Activated naive CD8-positive, alpha-beta T cell treated with anti-CD3 and anti-CD28 coated beads for 36 hours (primary cell): ENCODE measurements at places on chromosomes 2 and 18. TPM values are rescaled to one million over a fixed set of nuclear protein-coding genes. Genes with fewer than 3 reads are reported as not detected.

DNA sequence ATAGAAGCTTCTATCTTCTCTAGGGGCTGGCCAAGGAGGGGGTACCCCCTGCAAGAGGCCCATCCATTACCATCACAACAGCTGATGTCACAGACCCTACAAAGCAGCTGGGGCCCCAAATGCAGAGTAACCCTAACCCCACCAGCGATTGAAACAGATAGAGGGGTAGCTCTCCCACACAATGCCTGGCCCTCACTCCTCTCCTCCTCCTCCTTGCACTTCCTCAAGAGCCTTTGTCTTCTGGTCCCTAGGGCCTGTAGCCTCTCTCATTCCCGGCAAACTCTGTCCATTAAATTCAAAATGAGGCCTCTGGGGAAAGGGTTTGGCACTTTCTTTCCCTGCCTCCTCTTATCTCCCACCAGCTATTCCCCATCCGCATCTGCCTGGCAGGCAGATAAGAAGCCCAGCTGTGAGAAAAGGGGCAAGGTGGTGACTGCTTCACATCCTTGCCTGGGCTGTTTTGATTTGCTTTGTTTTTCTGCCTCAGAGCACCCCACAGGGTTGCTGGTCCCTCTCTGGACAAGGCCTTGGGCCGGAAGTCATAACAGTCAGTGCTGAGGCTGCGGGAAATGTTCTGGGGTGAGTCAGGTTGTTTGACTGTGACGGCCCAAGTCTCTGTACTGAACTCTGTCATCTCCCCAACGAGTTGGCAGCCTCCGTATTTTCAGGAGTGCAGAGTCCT, 26.1 kb upstream of the CYP26B1 start:
- no peaks in the 10 kb centered on the region for H3K4me1 ChIP-seq
- H3K4me3 ChIP-seq, result no peak overlapping the region
- no peak for DNase-seq
- no peaks in the 10 kb centered on the region for H3K27me3 ChIP-seq
- H3K36me3 ChIP-seq, result peaks cover 13% of the 10 kb centered on the region
- no peak overlapping the region for H3K27ac ChIP-seq

DNA sequence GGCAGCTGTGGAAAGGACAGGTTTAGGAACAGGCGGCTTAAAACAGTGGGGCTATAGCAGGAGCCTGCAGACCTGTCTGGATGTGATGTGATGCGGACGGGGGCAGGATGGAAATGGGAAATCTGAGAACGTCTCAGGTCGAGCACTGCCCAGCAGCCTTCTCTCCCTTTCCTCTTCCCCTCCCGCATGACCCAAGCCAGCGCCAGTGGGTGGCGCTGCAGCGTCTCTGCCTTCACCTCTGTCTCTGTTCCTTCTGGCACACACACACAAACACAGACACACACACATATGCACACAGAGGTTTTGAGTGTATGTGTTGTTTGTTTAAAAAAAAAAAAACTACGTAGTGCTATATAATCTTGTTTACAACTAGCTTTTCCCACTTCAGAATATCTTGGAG, 82.0 kb upstream of the SLC66A3 start:
- no peaks in the 10 kb centered on the region for H3K36me3 ChIP-seq
- H3K4me3 ChIP-seq, result no peak overlapping the region
- no peak for DNase-seq
- no peak overlapping the region for H3K27ac ChIP-seq

HNMT gene
- not detected for total RNA-seq

MARCHF4 gene
- total RNA-seq, result not detected

GRCh38 chr2:40243581-40244187, 208.2 kb downstream of the SLC8A1 start:
- H3K27ac ChIP-seq, result no peak overlapping the region
- H3K4me3 ChIP-seq, result no peak overlapping the region
- no peaks in the 10 kb centered on the region for H3K36me3 ChIP-seq
- H3K27me3 ChIP-seq, result peaks cover 6% of the 10 kb centered on the region
- no peaks in the 10 kb centered on the region for H3K4me1 ChIP-seq

SLC11A1 gene
- 0.08 TPM for total RNA-seq

GRCh38 chr18:25661831-25662230, 309.9 kb upstream of the ZNF521 start:
- no peak overlapping the region for H3K27ac ChIP-seq
- H3K27me3 ChIP-seq, result no peaks in the 10 kb centered on the region
- no peaks in the 10 kb centered on the region for H3K36me3 ChIP-seq
- H3K4me1 ChIP-seq, result no peaks in the 10 kb centered on the region

- no peaks in the 10 kb centered on the region for H3K36me3 ChIP-seq
- no peak overlapping the region for H3K27ac ChIP-seq
- no peak for DNase-seq
- H3K27me3 ChIP-seq, result peaks cover 27% of the 10 kb centered on the region
Observed at GRCh38 chr18:59685501-59685900, 11.7 kb downstream of the CCBE1 start.

DNA sequence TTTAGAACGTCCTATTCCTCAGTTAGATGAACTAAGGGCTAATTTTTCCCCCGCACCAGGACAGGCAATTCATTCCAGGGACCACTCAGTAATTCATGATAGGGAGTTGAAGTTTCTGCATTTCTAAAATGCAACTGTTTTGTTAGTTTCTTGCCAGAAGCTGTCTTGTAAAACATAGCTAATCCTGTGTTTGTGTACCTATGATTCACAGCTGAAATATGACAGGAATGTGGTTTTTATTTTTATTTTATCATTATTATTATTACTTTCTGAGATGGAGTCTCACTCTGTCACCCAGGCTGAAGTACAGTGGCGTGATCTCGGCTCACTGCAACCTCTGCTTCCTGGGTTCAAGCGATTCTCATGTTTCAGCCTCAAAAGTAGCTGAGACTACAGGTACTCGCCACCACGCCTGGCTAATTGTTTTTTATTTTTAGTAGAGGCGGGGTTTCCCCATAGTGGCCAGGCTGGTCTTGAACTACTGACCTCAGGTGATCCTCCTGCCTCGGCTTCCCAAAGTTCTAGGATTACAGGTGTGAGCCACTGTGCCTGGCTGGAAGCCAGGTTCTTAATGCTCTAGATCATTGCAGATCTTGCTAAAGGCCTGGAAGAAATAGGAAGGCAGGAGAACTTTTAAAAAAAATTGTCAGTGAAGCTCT, 154.8 kb upstream of the FHL2 start:
- no peaks in the 10 kb centered on the region for H3K4me1 ChIP-seq
- H3K36me3 ChIP-seq, result no peaks in the 10 kb centered on the region
- DNase-seq, result no peak
- no peak overlapping the region for H3K27ac ChIP-seq
- peaks cover 5% of the 10 kb centered on the region for H3K27me3 ChIP-seq

ATP6V1C2 gene
- total RNA-seq, result not detected

DNA sequence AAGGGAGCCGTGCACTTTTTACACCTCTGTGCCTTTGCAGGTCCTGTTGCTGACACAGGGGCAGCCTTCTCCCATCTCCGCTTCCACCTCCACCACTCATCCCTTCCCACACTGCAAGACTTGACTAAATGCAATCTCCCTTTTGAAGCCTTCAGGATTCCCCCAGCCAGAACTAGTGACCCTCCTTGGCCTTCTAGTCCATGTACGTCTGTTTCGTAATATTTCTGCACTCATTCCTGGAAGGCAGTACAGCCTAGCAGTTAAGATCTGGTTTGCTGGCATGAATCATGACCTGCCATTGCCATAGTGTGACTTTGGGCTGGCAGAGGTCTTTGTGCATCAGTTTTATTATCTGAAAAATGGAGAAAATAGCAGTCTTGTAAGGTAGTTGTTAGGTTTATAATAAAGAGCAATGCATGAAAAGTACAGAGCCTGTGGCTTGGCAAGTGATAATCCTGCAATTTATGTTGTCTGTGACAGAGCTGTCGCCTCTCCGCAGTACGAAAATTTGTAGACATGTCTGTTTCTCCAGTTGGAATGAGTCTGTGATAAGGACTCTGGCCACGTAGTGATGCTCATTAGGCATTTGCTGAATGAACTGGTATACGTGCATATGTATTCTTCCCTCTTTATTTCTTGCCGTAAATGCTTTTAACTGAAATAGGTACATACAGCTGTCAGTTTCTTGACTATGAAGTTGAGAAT, 36.7 kb downstream of the NCK2 start:
- peaks cover 31% of the 10 kb centered on the region for H3K36me3 ChIP-seq
- H3K4me3 ChIP-seq, result peak overlapping the region; percentile 59
- H3K27me3 ChIP-seq, result no peaks in the 10 kb centered on the region
- H3K27ac ChIP-seq, result peak overlapping the region; percentile 84
- peaks cover 91% of the 10 kb centered on the region for H3K4me1 ChIP-seq

DNA sequence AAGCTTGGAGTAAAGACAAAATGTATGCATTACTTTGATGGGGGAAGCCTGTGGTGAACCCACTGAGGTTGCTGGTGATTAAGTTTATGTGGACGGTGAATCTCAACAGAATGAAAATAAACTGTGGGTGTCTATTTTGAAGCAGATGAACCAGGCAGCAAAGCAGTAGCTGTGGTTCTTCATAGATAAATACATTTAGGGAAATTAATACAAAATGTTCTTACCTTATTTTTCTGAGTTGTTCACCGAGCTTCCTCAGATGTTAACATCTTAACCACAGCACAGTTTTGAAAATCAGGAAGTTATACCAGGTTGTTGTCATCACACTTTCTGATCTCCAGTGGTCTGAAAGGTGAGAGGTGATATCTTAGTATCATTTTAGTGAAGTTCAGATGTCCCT, 53.9 kb downstream of the NCK2 start:
- peak overlapping the region; percentile 83 for H3K4me3 ChIP-seq
- H3K4me1 ChIP-seq, result peaks cover 90% of the 10 kb centered on the region
- peaks cover 52% of the 10 kb centered on the region for H3K36me3 ChIP-seq
- peak; percentile 60 for DNase-seq

GRCh38 chr2:62040926-62041325, 135.5 kb downstream of the COMMD1 start:
- DNase-seq, result no peak
- peak overlapping the region; percentile 27 for H3K27ac ChIP-seq
- H3K4me3 ChIP-seq, result no peak overlapping the region
- no peaks in the 10 kb centered on the region for H3K27me3 ChIP-seq
- peaks cover 15% of the 10 kb centered on the region for H3K36me3 ChIP-seq

DNA sequence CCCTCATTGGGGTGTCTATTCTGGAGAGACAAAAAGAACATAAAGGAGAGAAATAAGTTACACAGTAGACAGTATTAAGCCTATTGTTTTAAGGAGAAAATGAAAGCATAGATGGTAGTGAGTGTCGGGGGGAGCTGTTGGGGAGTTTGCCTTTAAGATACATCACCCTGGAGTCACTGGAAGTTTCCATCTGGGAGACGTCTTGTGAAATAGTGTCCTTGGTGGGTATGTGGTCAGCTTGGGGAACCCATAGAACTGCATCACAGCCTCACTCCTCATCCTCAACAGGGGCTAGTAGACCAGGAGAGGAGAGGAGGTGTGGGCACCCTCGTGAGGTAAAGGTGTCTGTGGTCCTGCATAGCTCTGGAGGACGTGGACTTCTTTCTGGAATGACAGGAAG, 60.6 kb downstream of the RNF144A start:
- H3K36me3 ChIP-seq, result peaks cover 61% of the 10 kb centered on the region
- H3K27me3 ChIP-seq, result no peaks in the 10 kb centered on the region
- DNase-seq, result no peak

GRCh38 chr2:63926815-63927214, 85.1 kb downstream of the UGP2 start:
- peaks cover 45% of the 10 kb centered on the region for H3K36me3 ChIP-seq
- no peak overlapping the region for H3K27ac ChIP-seq
- H3K4me3 ChIP-seq, result no peak overlapping the region
- DNase-seq, result no peak

- no peaks in the 10 kb centered on the region for H3K4me1 ChIP-seq
- H3K4me3 ChIP-seq, result no peak overlapping the region
- no peak overlapping the region for H3K27ac ChIP-seq
- H3K27me3 ChIP-seq, result peaks cover 14% of the 10 kb centered on the region
Observed at GRCh38 chr2:58435246-58435645, 194.1 kb upstream of the FANCL start.

MZT2A gene
- total RNA-seq, result 191 TPM

- H3K4me3 ChIP-seq, result peak overlapping the region; percentile 1
- peaks cover 78% of the 10 kb centered on the region for H3K4me1 ChIP-seq
- no peaks in the 10 kb centered on the region for H3K27me3 ChIP-seq
- peaks cover 74% of the 10 kb centered on the region for H3K36me3 ChIP-seq
Observed at GRCh38 chr2:201191132-201191875, 8.4 kb downstream of the CASP10 start.

ADGRF3 gene
- total RNA-seq, result 4.4 TPM

UGT1A3 gene
- total RNA-seq, result not detected

DNA sequence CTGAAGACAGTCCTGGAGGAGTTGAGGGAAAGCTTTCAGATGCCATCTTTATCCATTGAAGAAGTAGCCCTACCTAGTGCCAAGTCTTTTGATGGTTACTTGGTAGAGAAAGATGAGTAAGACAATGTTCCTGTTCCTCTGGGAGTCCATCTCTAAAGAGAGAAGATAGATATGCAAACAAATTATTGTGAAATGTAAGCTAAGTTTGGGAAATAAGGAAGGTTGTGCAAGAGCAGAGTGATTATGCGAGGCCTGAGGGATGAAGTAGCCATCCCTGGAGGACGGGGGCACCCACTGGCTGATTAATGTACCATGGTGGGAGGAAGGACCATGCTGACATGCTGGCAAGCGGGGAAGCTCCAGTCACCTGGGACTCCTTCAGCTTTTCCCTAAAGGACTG, 994 bp upstream of the DTNA start:
- no peak overlapping the region for H3K27ac ChIP-seq
- no peak overlapping the region for H3K4me3 ChIP-seq
- no peaks in the 10 kb centered on the region for H3K36me3 ChIP-seq
- no peak for DNase-seq
- peaks cover 12% of the 10 kb centered on the region for H3K27me3 ChIP-seq

GRCh38 chr2:70944111-70944690, 8.5 kb downstream of the ATP6V1B1 start:
- H3K27ac ChIP-seq, result no peak overlapping the region
- no peak overlapping the region for H3K4me3 ChIP-seq
- no peak for DNase-seq
- peaks cover 22% of the 10 kb centered on the region for H3K27me3 ChIP-seq

PID1 gene
- not detected for total RNA-seq

DNA sequence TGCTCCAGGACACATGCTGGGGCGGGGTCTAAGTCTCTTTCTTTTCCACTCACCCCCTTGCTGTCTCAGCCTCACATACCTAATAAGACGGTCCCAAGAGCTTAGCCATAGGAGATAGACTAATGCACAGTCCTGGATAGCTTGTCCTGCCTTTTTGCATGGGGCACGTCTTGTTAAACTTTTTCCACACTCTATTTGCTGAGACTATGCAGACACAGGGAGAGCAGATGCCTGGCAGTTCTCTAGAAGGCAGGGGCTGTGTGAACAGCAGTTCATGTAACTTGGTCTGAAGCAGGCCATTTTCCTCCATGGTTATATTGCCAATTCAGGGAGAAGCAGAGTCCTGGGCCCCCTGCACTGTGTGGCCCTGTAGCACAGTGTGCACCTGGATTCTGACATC, 142.1 kb downstream of the SEPTIN10 start:
- no peaks in the 10 kb centered on the region for H3K4me1 ChIP-seq
- H3K36me3 ChIP-seq, result peaks cover 1% of the 10 kb centered on the region

MTA3 gene
- total RNA-seq, result 34.7 TPM
